ENCODE measurements at places on chromosomes 4 and X.

GRCh38 chrX:110043506-110043905 is 40.6 kb downstream of the TMEM164 start:
- no peak for DNase-seq

GRCh38 chr4:26807330-26807729 is 53.3 kb upstream of the STIM2 start:
- no peak for DNase-seq

DNA sequence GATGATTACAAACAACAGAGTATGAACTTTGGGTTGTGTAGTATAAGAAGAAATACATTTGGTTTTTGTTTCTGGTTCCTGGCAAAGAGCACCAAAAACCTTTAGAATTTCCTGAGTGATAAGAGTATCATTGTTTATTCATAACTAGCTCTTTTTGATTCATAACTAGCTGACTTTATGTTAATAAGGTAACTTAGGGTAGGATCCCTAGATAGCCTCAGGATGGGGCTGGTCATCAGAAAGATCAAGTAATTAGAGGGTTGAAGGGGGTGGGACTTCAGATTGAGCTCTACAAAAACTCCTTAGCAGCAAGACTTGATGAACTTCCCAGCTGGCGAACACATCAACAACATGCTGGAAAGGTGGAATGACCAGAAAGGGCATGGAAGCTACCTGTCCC is 166.5 kb downstream of the SCFD2 start:
- DNase-seq: no peak

GRCh38 chrX:16250296-16250695 is 83.0 kb downstream of the MAGEB17 start:
- no peak for DNase-seq

- no peak for DNase-seq
These were observed 510.0 kb downstream of the NLGN4X start for GRCh38 chrX:5718651-5719050.

- no peak for DNase-seq
These were observed 133.9 kb downstream of the PDGFRA start for GRCh38 chr4:54363037-54363436.

GRCh38 chr4:164540987-164541386 is 212.9 kb upstream of the SMIM31 start:
- no peak for DNase-seq

Measured in stimulated activated CD4-positive, alpha-beta T cell treated with anti-CD3 and anti-CD28 coated beads, Interleukin-15, amount 100 ng/mL, for 1 hour (primary cell).